ENCODE measurements at places on chromosomes 6 and 20.
A peak's percentile ranks its signal among the peaks of the same experiment; 100 is the strongest.

- DNase-seq, result no peak
Measured at GRCh38 chr20:48898896-48899530, 22.5 kb upstream of the ARFGEF2 start.

GRCh38 chr6:98633886-98634285, 200.5 kb upstream of the POU3F2 start:
- no peak for DNase-seq

GRCh38 chr6:82260997-82261732, 13.6 kb upstream of the IBTK start:
- no peak for DNase-seq

DNA sequence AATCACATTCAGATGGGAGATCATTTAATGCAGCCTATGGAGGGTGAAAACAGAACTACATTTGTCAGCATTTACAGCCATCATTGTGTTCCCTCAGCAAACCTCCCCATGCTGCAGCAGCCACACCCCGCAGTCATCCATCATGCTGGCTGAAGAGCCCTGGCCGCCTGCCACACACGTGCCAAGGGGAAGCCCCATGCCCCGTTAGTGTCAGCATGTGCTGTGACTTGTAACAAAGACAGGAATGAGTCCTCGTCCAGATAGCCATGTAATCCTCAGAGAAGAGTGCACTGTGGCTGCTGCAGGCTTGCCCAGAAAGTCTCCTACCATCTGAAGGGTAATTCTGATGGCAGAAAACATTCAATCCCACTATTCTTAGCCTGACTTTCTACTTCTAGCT, 1097.8 kb downstream of the KIF16B start:
- no peak for DNase-seq

DNA sequence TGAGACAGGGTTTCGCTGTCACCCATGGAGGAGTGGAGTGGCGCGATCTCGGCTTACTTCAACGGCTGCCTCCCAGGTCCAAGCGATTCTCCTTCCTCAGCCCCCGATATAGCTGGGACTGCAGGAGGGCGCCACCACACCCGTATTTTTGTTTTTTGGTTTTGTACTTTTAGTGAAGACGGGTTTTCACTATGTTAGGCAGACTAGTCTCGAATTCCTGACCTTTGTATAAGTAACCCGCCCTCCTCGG, 115.4 kb upstream of the BTN3A2 start:
- DNase-seq, result no peak

- no peak for DNase-seq
Measured at GRCh38 chr20:50477239-50477872, 32.8 kb upstream of the PTPN1 start.

GRCh38 chr6:151243481-151243880, 3.7 kb downstream of the AKAP12 start:
- no peak for DNase-seq

DNA sequence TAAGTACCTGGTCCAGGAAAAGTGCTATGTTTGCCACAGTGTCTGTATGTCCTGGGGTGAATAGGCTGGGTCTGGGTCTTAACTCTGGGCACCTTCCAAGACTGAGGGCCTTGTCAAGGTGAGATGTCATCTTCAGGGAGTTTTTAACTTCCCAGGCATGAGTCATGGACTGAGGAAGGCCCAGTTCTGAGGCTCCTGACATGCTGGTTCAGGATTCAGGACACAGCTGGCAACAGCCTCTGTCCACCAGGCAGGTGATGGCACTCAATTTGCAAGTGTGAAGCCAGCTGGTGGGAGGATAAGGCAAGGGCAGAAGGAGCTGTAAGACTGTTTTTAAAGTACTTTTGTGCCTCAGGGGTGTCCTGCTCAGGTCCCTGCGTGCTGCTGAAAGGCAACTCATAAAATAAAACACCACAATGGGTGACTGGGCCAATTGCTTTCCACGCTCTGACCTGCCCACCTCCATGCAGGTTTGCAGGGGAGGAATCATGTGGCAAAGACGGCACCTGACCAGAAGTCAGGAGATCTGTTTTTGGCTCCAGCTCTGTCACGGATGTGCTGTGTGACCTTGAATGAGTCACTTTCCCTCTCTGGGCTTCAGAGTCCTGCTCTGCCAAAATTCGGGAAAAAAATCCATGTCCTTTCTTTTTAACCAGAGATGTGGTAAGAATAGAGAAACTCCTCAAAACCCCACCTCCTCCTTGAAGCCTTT, 4.9 kb upstream of the PACSIN1 start:
- DNase-seq, result no peak

- DNase-seq, result no peak
Measured at GRCh38 chr6:2190661-2191389, 54.6 kb downstream of the GMDS start.

DNA sequence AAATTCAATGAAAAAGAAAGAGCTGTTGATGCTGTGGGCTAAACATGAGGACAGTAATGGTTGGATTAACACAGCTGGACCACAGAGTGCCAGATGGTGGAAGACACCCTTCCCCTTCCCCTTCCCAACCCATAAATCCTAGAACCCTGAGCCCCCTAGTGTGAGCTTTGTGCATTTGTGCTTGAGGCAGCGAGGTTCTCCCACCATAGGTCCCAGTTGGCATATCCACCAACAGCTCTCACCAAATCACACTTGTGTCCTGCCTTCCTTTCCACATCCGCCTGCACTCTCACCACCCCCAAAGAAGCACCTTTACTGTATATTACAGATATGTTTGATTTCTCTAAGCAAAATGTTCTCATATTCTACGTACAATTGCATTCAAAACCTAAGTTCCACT, 32.8 kb upstream of the HBS1L start:
- no peak for DNase-seq

DNA sequence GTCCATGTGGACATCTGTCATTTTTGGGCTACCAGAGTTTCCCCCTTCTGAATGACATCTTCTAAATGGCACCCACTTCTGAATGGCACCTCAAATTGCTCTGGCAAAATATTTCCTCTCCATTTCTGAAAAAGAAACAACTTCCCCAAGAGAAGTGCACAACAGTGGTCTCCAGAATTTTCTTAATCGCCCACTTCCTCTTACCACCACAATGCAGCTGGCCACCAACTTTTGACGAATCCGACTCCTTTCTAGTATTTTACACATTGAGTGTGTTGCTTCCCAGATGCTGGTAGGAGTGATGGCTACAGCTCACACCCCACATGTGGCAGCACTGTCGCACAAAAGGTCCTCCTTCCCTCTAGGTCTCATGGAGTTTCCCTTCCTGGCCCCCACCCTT, 216.1 kb downstream of the FOXA2 start:
- no peak for DNase-seq

DNA sequence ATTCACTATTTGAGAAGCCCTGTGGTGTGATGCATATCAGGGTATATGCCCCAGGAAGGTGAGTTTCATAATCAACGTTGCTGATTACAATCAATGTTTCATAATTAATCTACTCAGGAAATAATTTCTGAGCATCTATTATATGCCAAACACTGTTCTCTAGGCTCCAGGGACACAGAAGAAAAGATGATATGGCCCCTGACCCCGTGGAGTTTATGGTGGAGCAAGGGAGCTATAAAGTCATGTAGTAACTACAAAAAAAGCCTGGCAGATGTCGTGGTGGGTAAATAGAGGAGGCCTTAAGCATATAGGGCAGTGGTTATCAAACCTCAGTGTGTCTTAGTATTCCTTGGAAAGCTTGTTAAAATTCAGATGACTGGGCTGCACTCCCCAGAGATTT, 40.1 kb upstream of the BCAS1 start:
- DNase-seq, result no peak

DNA sequence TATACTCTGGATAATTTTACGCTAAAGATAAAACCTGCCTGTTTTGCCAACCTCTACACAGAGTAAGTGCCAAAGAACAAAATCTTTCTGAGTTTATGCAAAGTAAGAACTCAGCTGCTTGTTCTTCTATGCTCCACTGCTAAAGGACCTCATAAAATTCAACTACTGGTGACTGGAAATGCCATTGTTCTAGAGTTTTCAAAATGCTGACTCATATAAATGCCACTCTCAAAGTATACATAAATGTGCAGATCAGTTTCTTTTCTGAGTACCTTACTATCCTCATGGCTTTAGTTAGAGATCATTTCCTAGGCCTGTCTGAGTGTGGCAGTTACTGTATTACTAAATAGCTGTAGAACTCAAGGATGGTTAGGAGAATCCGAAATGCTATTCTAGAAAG, 45.6 kb downstream of the LYRM4 start:
- peak; percentile 35 for DNase-seq

- no peak for DNase-seq
Measured at GRCh38 chr6:146923205-146923833, 280.9 kb upstream of the STXBP5 start.

All from HFFc6 (cell line).